NCI-H82 (cell line): ENCODE measurements at places on chromosomes 2 and 18.

DNA sequence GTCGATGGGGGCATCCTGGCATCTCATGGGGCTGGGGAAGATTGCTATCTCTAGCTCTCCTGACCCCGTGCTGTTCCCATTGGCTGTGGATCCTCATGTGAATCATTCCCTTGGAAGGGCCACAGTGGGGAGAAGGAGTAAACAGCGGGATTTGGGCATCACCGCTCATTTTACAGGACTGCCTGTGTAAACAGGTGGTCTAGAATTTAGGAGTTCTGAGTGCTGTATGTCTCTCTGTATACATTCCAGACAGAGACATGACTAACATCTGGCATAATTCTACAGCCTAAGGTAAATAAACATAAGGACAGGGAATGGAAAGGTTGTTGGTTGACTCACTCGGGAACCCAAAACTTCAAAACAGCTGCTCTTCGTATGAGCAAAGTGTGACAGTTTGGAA lies 92.7 kb downstream of the COPS8 start:
- DNase-seq: no peak

GRCh38 chr2:140624200-140624599 lies 1506.6 kb downstream of the LRP1B start:
- peak; percentile 83 for DNase-seq

GRCh38 chr2:170152421-170152820 lies 25.5 kb upstream of the MYO3B start:
- DNase-seq: no peak

- DNase-seq: no peak
Measured at GRCh38 chr2:240140920-240141319, 462 bp upstream of the OTOS start.

DNA sequence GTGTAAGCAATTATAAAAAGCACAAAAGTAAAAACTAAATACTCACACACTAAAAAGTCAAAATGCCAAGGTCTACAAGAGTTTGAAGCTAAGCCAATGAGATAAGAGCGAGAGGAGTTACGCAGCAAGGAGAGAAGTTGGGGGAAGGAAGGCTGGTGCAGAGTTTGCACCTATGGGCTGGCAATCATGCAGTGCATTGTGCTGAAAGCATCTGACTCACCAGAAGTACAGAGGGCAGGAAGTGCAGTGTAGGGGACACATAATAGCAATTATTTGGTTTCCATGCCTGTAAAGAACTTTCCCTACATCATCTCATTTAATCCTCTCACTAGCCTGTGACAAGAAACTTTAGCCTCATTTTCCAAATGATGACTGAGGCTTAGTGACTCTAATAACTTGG lies 142.7 kb upstream of the KYNU start:
- no peak for DNase-seq

- no peak for DNase-seq
Measured at GRCh38 chr2:21535826-21536225, 412.1 kb downstream of the TDRD15 start.

GRCh38 chr2:66899648-66900047 lies 464.7 kb downstream of the MEIS1 start:
- no peak for DNase-seq

DNA sequence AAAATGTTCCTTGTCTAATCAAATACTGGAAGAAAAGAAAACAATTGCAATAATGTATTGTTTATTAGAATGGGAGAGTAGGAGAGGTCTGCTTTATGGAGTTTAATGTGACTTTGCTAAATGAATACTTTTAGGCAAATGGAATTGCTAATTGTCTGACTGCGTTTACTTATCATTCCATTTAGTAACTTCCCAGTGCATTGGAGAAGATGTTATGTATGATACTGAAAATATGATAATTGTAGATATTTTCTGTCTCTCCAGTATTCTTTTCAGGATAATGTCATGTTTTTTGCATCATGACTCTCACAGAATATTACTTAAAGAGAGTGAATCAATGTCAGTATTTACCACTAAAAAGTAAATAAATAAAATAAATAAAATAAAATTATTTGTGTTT lies 8.1 kb upstream of the ERBB4 start:
- no peak for DNase-seq

DNA sequence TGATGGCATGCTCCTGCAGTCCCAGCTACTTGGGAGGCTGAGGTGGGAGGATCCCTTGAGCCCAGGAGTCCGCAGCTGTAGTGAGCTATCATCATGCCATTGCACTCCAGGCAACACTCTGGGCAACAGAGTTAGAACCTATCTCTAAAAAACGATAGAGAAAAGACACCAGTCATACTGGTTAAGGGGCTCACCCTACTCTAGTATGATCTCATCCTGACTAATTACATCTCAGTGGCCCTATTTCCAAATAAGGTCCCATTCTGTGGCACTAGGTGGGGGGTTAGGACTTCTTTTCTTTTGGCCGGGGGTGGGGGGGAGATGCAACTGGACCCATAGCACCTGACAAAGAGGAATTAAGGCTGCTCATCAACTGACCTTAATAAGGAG lies 163.2 kb upstream of the NCK2 start:
- DNase-seq: no peak

DNA sequence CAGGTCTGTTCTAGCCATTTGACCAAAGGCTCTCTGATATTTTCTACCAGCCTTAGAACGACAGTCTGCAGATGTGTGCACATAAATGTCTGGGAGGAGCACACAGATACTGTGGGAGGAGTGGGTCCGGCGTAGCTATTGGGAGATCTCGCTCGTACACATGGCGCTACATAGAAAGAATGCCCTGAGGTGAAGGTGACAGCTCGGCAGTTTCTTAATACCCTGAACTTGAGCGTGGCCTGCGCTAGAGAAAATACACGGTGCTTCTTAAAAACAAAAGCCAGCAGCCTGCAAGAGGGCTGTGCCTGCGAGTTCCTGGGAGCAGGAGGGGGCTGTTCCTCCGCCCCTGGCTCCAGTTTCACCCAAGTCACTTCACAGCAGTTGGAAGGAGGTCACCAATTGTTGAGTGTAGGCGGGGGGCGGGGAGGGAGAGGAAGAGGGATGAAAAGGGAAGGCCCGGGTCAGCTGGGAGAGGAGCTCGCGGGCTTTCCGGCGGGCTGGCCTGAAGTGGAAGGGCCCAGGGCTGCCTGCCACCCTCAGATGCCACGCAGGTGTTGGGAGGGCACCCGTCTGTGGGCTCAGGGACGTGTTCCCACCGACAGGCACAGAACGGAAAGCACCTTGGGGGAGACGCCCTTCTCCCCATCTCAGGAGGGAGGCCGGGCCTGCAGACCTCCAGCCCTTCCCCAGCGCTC lies 124.7 kb upstream of the ZNF516 start:
- no peak for DNase-seq

- no peak for DNase-seq
Measured at GRCh38 chr2:68365087-68365486, at the start of gene PLEK. Gene PLEK, plus strand, starts transcription at chr2:68365282. Its CDS starts 70 bp downstream, at chr2:68365352.

GRCh38 chr18:39991696-39992265 lies 1963.3 kb upstream of the PIK3C3 start:
- peak; percentile 53 for DNase-seq

DNA sequence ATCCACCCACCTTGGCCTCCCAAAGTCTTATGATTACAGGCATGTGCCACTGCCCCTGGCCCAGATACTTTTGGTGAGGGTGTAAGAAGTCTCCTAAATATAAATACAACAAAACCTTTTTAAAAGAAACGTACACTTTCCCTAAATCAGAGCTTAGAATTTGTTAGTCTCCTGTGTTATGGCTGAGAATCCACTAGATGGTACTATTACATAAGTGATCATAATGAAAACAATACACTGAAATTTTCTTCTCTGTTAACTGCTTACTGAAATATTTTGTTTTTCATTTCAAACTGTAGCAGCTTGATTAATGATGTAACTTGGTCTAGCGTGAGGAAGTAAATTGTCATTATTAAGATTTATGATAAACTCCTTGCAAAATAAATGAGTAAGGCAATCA lies 74.8 kb upstream of the FAM98A start:
- DNase-seq: peak; percentile 48

GRCh38 chr18:76328140-76328539 lies 166.9 kb downstream of the ZNF516 start:
- no peak for DNase-seq

DNA sequence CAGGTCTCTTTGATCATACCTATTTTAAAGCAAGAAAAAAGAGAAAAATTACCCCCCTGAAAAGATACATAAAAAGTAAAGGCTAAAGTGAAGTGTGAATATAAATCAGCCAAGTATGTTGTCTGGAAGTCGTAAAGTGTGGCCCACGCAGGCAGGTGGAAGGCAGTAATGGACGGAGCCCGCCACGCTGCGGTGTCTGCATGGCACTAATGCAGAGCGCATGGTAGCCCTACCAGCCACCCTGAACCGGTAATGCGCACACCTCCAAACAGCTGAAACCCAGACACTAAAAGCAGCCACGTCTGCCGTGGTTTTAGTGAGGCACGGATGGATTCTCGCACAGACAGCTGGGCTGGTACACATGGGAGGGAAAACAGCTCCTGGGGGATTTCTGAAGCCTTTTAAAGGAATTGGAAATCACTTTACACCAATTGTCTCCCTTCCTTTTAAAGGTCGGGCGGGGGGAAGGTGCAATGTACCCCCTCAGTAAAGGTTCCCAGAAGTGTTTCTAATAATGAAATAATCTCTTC lies 615.2 kb downstream of the CNTNAP5 start:
- peak; percentile 32 for DNase-seq

- no peak for DNase-seq
Measured at GRCh38 chr2:44348400-44348799, 12.9 kb downstream of the PREPL start.

DNA sequence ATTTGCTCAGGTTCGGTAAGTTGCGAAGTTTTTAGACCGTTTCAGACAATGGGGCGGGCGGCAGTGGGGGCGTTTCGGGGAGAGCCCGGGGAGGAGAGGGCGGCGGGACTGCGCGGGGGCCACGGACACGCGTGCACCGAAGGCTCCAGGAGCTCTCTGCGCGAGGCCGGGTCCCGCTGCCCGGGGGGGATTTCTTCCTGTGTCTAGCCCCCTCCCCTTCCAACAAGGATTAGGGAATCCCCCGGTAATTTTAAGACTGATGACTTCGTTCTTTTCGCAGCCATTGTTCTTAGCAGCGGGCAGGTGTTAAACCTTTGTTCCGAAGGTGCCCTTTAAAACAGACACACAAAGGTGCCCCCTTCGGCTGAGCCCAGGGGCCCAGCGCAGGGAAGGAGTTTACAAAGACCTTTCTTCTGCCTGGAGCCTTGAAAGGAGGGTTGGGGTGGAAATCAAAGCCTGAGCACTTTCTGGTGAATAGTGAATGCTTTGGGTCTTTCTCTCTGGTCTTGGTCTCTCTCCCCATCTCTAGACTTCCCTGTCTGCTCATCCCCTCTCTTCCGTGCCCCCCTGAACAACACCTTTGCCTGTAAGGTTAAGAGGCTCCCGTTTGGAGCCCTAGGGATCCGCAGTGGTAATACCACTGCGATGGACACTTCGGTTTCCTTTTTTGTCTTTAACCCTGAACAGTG lies 2.1 kb downstream of the TRIB2 start:
- peak; percentile 56 for DNase-seq

- DNase-seq: no peak
Measured at GRCh38 chr18:9643549-9643948, 29.2 kb upstream of the PPP4R1 start.
